Muscle of arm (tissue), 14 donors: ENCODE measurements at places on chromosomes 6 and 20.

DNA sequence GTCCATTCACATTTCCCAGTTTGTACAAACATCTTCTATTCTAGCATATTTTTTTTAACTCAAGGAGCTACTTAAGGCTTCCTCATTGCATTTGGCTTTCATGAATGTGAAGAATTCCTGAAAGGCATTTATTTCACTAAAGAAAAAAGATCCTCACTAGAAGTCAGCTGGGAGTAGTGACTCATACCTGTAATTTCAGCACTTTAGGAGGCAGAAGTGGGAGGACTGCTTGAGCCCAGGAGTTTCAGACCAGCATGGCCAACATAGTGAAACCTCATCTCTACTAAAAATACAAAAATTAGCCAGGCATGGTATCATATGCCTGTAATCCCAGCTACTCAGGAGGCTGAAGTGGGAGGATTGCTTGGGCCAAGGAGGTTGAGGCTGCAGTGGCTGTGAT is 30.9 kb upstream of the XRN2 start:
- DNase-seq: no peak

DNA sequence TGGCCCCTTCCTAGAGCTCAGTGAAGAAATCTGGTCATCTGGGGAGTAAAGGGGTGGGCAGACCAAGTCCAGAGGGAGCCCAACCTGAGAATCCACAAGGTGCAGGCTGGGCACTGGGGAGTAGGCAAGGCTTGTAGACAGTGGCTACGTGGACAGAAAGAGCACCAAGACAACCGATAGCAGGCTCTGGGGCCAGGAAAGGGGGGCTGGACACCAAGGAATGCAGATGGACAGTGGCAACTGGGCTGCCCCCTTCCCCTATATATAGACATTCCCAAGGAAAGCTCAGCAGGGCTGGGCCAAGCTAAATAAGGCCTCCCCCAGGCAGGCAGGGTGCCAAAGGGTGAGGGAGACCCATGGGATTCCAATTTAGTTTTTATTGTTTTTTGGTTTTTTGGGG is 1.5 kb upstream of the TNNC2 start:
- DNase-seq: no peak

GRCh38 chr20:38023181-38024001 is 9.9 kb downstream of the TTI1 start:
- peak; percentile 8 for DNase-seq

- no peak for DNase-seq
These were observed 49.6 kb downstream of the TCP11 start for GRCh38 chr6:35091346-35092083.

DNA sequence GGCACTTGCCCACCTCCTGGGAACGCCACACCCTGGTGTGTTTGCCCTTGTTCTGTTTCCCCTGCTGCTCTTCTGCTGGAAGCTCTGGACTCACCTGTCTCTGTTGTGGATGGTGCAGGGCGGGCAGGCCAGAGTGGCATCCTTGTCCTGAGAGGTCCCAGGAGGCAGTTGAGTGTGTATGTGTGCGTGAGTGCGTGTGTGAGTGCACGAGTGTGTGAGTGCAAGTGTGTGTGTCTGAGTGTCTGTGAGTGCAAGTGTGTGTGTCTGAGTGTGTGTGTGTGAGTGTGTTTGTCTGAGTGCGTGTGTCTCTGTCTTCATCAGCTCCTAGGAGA is 12.2 kb downstream of the IGF2R start:
- no peak for DNase-seq

DNA sequence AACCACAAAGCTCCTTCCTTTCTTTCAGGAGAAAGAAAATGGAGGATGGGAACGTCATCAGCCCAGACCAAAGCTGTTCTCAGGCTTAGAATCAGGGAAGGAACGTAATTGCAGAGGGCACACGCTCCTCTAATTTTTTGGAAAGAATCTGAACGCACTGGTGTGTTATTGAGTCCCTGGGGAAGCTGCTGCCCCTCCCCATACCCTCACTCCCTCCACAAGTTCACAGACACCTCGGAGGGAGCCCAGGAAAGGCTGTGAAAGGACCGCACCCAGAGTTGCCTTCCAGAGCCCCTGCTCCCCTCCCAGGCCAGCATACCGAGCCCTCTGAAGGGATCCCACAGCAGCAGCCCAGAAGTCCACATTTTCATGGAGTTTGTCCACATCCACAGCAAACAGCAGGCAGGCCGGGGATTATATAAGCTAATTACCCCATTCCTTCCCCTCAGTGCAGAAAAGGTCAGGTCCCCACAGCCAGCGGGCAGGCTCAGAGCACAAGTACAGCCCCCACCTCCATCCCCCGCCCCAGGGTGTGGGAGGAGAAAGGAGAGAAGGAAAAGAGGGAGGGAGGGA is 53.7 kb downstream of the ANKRD60 start:
- peak; percentile 46 for DNase-seq

DNA sequence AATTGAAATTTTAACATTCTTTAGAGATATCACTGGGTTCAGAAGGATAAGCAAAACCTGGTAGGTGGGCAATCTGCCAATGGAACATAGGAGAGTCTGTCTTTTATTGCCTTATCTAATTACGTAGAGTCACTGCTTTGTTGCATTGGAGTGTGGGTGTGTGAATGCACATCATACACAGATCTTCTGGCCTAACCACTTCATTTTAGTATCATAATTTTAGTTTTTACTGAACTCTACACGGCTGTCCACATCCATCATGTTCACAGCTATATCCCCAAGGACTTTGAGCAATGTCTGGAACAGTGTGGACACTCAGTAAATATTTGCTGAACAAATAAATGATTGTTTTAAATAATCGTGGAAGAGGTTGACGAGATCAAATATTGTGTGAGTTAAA is 104.6 kb upstream of the AKIRIN2 start:
- DNase-seq: peak; percentile 65

DNA sequence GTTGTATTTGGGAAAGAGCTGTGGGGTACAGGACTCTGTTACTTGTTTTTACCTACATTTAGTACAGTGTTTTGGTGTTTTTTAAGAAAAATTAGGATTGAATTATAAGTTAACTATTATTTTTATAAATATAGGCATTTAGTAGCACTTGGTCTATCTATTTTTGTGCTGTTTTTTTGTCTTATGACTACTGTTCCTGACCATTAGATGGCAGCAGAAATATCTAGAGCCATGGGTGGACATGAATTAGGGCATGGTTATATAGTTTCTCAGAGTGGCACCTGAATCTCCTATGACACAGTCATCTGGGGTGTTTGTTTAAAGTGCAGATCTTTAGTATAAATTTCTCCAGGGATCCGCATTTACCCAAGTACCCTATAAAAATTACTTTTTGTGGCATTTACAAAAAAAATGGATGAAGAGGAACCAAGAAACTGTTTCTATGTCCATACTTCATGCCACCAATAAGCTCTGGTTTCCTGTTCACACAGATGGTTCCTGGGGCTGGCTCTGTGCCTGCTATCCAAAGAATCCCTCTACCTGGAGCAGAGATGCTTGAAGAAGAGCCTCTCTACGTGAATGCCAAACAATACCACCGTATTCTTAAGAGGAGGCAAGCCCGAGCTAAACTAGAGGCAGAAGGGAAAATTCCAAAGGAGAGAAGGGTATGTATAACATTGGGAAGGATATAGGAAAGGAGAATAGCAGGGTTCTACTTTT is 19.8 kb downstream of the NFYA start:
- DNase-seq: no peak

GRCh38 chr20:49768204-49769047 is 44.2 kb upstream of the SLC9A8 start:
- no peak for DNase-seq

- DNase-seq: no peak
These were observed at the start of gene SLC22A1 for GRCh38 chr6:160121558-160121957. SLC22A1 (plus strand) TSS chr6:160121815; CDS start chr6:160121936, 121 bp downstream.

GRCh38 chr20:54479138-54479906 is 3.9 kb downstream of the DOK5 start:
- DNase-seq: no peak

DNA sequence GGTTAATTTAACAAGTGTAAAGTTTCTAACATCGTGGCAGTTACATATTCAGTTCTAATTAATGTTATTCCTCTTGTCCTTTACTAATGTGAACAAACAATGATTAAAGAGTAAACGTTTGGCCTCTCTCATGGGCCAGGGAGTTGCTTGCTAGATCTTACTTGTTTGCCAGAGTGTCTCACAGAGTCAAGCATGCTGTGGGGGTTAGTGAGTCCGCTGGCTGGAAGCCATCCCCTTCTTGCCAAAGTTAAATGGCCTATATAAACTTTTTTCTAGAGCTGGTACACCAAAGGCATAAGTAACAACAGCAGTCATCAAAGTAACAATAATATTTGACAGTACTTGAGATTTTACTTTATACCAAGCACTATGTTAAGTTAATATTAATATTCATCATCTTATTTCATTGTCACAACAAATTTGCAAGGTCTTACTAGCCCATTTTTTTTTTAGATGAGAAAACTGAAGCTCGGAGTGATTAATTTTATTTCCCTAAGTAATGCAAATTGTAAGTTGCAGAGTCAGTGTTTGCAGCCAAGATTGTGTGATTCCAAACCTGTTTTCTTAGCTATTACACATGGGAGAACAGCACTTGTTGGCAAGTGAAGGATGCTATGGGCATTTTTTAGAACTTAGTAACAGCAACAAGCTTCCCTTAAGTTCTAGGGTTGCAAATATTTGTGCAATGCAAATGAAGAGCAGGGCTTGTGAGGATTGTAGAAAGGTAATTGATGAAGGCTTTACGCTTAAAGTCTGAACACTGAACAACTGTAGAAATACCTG is 224.5 kb downstream of the RFPL4B start:
- DNase-seq: no peak

DNA sequence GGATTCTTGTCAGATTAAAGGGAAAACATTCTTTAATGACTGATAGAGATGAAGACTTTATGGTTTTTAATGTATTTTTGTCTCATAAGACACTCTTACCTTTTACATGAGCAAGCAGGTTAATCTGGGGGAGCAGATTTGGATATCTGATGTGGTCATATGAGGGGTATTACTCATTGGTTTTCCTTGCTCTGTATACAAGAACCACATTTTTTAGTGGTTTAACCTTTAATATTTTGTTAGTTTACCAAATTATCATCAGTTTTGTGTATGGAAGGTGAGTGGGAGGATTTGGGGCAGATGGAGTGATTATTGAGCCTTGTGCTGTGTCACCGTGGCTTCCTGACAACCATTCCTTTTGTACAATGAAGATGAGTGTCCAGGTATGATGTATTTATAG is 112.9 kb downstream of the FIG4 start:
- no peak for DNase-seq
